ENCODE measurements at places on chromosomes 12 and 14. TPM values are rescaled to one million over a fixed set of nuclear protein-coding genes. Genes with fewer than 3 reads are reported as not detected.

DNA sequence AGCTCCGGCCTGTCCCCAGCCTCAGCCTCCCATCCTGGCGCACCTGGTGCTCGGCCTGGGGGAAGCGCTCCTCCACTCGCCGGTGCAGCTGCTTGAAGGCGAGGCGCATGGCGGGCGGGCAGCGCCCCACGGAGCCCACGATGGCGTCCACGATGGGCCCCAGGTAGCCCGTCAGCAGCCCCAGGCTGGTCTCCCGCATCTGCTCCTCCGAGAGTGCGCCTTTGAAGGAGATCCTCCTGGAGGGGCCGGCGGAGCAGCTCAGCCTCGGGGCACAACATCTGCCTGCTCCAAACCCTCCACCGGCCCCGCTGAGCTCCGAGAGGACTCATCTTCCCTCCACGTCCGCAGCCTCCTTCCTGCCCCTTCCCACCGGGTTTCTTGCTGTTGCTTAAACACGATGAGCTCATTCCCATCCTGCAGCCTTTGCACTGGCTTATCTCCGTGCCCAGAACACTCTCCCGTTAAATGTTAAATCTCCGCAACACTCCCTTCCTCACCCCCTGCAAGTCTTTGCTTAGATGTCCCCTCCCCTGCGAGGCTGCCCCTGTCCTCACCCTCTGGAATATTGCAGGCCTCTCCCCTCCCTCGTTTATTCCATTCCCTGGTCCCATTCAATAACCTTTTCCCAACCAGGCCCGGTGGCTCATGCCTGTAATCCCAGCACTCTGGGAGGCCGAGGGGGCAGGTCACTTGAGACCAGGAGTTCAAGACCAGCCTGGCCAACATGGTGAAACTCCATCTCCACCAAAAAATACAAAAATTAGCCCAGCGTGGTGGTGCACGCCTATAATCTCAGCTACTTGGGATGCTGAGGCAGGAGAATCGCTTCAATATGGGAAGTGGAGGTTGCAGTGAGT lies 23.3 kb downstream of the RASAL1 start:
- no peak for DNase-seq
- peaks cover 6% of the 10 kb centered on the region for H3K4me1 ChIP-seq
- no peak overlapping the region for H3K27ac ChIP-seq
- H3K4me3 ChIP-seq, result no peak overlapping the region
- H3K36me3 ChIP-seq, result peaks cover 2% of the 10 kb centered on the region

Gene TMPRSS12
- total RNA-seq, result not detected

- no peak overlapping the region for H3K27ac ChIP-seq
- H3K4me3 ChIP-seq, result no peak overlapping the region
- DNase-seq, result no peak
- H3K27me3 ChIP-seq, result no peaks in the 10 kb centered on the region
Measured at GRCh38 chr12:27305673-27306456, 26.8 kb upstream of the BMAL2 start.

- H3K27me3 ChIP-seq, result no peaks in the 10 kb centered on the region
- H3K27ac ChIP-seq, result no peak overlapping the region
- no peak overlapping the region for H3K4me3 ChIP-seq
- no peaks in the 10 kb centered on the region for H3K4me1 ChIP-seq
- DNase-seq, result no peak
- no peaks in the 10 kb centered on the region for H3K36me3 ChIP-seq
Measured at GRCh38 chr12:98770230-98770629, 125.1 kb downstream of the APAF1 start.

Gene GNS
- 130 TPM for total RNA-seq

DNA sequence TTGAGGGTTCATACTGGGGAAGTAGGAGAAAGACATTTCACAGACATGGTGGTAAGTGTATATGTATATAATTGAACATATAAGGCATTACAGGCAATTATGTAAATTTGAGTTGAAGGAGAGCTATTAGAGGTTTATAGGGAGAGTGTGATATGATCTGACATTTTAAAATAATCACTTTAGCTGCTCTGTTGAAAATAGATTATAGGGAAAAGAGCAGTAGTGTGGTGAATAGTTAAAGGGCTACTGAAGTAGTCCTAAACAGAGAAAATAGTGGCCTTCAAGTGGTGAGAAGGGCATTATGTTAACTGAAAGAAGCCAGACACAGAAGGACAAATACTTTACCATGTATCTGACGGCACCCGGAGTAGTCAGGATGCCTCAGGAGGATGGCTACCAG lies 234.2 kb downstream of the SLC41A2 start:
- no peak overlapping the region for H3K4me3 ChIP-seq
- H3K27me3 ChIP-seq, result no peaks in the 10 kb centered on the region
- H3K27ac ChIP-seq, result no peak overlapping the region

Gene KRT6C
- not detected for total RNA-seq

DNA sequence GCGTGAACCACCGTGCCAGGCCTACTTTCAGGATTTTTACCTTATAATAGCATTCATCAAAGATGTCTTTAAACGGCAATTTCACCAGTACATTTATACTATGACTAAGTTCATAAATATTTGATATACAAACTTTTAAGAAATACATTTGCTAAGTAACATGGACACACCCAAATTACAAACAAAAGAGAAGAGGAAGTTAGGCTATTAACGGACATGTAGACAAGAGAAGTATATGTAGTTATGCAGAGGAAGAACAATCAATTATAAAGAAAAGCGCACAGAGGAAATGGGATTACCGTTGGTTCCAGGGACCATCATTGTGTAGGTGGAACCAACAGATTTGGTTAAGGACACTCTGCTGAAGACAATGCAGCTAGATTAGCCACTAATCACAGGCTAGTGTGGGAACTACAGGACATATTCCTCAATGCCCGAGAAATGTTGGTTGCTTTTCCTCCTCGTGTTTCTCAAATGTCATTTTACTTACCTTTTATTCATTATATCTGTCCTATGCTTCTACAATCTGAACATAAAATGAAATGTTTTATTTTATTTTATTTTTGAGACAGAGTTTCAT lies 24.0 kb upstream of the PKP2 start:
- no peak for DNase-seq
- H3K4me1 ChIP-seq, result no peaks in the 10 kb centered on the region
- no peaks in the 10 kb centered on the region for H3K36me3 ChIP-seq
- no peak overlapping the region for H3K4me3 ChIP-seq

Gene SDR9C7
- not detected for total RNA-seq

Gene NTN4
- 11.1 TPM for total RNA-seq

DNA sequence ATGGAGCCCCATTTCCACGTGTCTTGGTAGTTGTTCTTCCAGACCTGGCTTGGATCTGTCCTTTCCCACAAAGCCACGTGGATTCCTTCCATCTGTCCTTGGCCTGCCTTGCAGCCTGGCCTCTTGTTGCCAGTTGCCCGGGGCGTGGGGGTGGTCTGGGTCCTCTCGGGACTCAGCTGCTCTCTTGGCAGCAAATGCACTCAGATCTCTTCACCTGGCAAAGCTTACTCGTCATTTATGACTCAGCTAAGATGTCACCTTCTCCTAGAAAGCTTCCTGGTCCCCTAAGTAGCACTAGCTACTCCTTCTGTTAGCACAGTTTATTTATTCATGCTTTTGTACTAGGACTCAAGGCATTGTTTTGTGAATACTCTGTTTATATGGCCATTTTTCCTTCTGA lies 13.6 kb downstream of the PLEKHG3 start:
- peaks cover 83% of the 10 kb centered on the region for H3K4me1 ChIP-seq
- peak overlapping the region; percentile 84 for H3K27ac ChIP-seq
- DNase-seq, result peak; percentile 62
- H3K4me3 ChIP-seq, result no peak overlapping the region

DNA sequence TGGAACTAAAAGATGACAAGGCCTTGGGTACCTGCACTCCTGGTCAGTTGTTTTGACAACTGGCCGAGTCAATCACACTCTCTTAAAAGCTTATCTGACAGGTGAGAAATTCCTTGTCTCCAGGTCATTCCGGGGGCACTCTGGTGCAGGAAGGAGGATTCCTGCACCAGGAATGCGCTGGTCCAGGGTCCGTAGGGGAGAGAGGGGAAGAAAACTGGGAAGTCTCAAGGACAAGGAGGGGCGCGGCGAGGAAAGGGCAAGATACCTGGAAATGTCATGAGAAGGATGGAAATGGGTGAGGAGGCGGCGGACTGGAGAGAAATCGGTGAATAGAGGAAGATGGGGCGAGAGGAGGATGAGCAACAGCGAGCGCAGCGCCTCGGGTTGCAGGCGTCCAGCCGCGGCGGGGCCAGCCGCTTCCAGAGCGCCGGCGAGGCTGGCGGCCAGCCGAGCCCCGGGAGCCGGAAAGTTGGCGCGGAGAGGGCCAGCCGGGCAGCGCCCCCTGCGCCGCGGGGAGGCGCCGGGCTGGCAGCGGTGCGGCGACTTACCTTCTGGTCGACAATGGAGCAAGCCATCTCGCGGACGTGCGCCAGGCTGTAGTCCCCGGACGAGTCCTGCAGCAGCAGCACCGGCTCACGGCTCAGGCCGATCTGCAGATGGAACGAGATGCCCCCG lies 809 bp downstream of the PRKD1 start:
- H3K27ac ChIP-seq, result peak overlapping the region; percentile 28
- peaks cover 16% of the 10 kb centered on the region for H3K4me1 ChIP-seq
- peak; percentile 74 for DNase-seq
- H3K4me3 ChIP-seq, result peak overlapping the region; percentile 33
- no peaks in the 10 kb centered on the region for H3K27me3 ChIP-seq

Gene HOXC4
- total RNA-seq, result not detected

Gene KLRF2
- not detected for total RNA-seq

GRCh38 chr14:58771016-58771415 lies 133.3 kb downstream of the DACT1 start:
- no peaks in the 10 kb centered on the region for H3K4me1 ChIP-seq
- DNase-seq, result no peak

Gene GALNT16
- 2.2 TPM for total RNA-seq

- no peaks in the 10 kb centered on the region for H3K27me3 ChIP-seq
- H3K36me3 ChIP-seq, result no peaks in the 10 kb centered on the region
- peak overlapping the region; percentile 8 for H3K4me3 ChIP-seq
- peak; percentile 55 for DNase-seq
Measured at GRCh38 chr12:44876544-44877410, 662 bp upstream of the NELL2 start.

- no peak overlapping the region for H3K27ac ChIP-seq
- DNase-seq, result no peak
Measured at GRCh38 chr12:48069241-48069640, 36.6 kb downstream of the SENP1 start.

GRCh38 chr12:122133192-122133950 lies 40.6 kb downstream of the IL31 start:
- no peak for DNase-seq
- no peaks in the 10 kb centered on the region for H3K27me3 ChIP-seq
- peaks cover 60% of the 10 kb centered on the region for H3K36me3 ChIP-seq

DNA sequence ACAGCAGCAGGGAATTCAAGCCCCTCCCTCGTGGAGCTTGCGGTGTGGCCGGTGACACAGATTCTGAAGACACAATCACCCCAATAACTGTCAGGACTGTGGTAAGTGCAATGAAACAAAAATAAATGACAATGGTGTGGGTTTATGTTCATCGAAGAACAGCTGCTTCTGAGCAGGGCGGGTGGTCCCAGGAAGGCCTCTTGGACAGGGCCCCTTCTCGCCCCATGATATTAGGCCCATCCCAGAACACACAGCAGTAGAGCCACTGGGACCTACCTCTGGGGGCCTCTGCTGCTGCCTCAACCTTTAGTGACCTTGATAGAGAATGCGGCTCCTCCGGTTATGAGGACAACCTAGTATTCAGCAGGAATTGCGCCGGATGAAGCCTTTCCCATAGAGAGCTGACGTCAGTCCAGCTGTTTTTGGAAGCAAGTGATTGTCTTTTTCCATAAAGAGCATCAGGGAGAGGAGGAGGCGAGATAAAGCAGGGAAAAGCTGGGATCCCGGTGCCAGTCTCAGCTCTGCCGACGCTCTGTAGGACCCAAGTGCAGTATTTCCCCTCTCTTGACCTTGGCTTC lies 84.1 kb upstream of the BCL11B start:
- H3K4me1 ChIP-seq, result no peaks in the 10 kb centered on the region
- H3K36me3 ChIP-seq, result no peaks in the 10 kb centered on the region
- no peak for DNase-seq
- H3K27ac ChIP-seq, result no peak overlapping the region

Gene RECQL
- total RNA-seq, result 71.2 TPM

DNA sequence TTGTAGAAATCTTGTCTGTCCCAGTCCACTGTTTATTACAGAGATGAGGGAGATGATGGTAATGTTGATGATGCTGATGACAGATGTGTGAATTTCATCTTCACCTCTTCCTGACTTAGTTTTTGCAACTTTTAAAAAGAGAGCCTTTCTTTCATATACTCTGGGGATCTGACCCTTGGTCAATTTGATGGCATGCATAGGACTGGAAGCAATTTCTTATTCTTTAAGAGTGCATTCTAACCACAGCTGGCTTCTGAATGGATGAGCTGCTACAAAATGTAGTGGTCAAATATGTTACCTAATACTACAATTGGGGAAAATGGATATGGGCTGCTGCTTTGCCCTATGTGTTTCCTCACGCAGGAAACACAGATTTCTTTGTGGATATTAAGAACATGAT lies 80.8 kb downstream of the MYRFL start:
- H3K4me3 ChIP-seq, result no peak overlapping the region
- H3K36me3 ChIP-seq, result no peaks in the 10 kb centered on the region
- no peaks in the 10 kb centered on the region for H3K27me3 ChIP-seq
- H3K27ac ChIP-seq, result no peak overlapping the region

DNA sequence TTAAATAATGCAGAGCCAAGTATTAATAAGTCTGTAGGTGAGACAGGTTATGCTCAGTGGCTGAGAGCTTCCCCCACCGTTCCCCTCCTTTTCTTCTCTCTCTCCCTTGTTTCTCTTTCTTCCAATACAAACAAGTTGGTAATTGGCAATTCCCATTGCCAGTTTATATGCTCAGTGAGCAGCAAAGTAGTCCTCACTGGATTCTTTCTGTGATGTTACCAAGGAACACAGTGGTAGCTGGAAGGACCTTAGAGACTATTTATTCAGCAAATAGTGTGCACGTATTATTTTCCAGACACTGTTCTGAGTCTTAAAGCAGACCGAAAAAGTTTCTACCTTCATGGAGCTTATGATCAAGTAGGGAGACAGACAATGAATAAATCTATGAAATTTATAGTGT lies 344.4 kb downstream of the FUT8 start:
- no peak overlapping the region for H3K4me3 ChIP-seq
- peak; percentile 42 for DNase-seq
- no peaks in the 10 kb centered on the region for H3K27me3 ChIP-seq
- no peaks in the 10 kb centered on the region for H3K4me1 ChIP-seq
- H3K27ac ChIP-seq, result no peak overlapping the region

Gene CCDC175
- not detected for total RNA-seq

DNA sequence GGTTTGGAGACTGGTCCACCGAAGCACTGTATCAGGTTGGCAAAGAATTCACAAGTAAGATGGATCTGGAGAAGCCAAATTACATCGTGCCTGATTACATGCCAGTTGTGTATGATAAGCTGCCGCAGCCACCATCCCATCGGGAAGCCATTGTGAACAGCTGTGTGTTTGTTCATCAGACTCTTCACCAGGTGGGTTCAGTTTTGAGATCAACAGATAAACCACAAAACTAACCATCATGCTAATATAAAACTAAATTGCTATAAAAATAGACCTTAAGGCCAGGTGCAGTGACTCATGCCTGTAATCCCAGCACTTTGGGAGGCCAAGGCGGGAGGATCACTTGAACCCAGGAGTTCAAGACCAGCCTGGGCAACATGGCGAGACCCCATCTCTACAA lies 58.9 kb downstream of the HSP90AA1 start:
- no peak overlapping the region for H3K27ac ChIP-seq
- H3K36me3 ChIP-seq, result peaks cover 90% of the 10 kb centered on the region
- H3K4me1 ChIP-seq, result no peaks in the 10 kb centered on the region
- H3K27me3 ChIP-seq, result no peaks in the 10 kb centered on the region

Gene DYNLL1
- total RNA-seq, result 265 TPM

Gene FOXG1
- total RNA-seq, result not detected

Measured in thyroid gland (tissue), 4 donors.